ENCODE measurements at places on chromosomes 12 and 14. TPM values are rescaled to one million over a fixed set of nuclear protein-coding genes. Genes with fewer than 3 reads are reported as not detected.

KRT81 gene
- polyA plus RNA-seq = not detected

DNA sequence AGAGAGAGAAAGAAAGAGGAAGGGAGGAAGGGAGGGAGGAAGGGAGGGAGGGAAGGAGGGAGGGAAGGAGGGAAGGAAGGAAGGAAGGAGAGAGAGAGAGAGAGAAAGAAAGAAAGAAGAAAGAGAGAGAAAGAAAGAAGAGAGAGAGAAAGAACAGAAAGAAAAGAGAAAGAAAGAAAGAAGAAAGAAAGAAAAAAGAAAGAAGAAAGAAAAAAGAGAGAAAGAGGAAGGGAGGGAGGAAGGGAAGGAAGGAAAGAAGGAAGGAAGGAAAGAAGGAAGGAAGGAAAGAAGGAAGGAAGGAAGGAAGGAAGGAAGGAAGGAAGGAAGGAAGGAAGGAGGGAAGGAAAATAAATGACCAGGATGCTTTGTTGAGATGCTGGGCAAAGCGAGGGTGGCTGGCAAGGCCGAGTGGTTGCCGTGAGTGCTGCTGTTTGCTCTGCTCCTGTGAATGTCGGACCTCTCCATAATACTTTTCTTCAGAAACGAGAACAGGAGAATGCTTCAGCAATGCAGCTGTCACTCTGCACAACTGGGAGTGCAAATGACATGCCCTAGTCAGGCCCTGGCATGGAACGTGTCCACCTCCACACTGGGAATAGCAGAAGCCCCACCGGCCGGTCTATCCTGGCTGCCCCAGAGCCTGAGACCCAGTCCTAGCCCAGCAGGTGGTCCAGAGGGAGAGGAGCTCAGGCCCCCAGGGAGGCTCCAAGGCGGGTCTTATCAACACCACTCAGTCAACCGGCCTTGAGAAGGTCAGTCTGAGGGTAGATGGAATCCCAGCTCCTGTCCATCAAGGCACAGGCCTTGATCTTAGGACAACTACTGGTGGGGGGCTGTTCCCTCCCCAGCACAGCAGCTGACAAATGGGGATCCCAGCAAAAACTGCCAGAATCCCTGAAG is 25.1 kb upstream of the EIF5 start:
- peak; percentile 82 for DNase-seq

SDSL gene
- 13.4 TPM for polyA plus RNA-seq

NCKAP5L gene
- 6.3 TPM for polyA plus RNA-seq

- no peak for DNase-seq
Observed at GRCh38 chr14:74739293-74740030, 23.7 kb upstream of the YLPM1 start.

- DNase-seq = no peak
Observed at GRCh38 chr12:30952015-30952414, 25.5 kb downstream of the TSPAN11 start.

PSMB5 gene
- 269 TPM for polyA plus RNA-seq

- DNase-seq = no peak
Observed at GRCh38 chr14:92704036-92704804, 44.2 kb downstream of the LGMN start.

TSPAN9 gene
- 0.58 TPM for polyA plus RNA-seq

GPR137C gene
- polyA plus RNA-seq = not detected

DNA sequence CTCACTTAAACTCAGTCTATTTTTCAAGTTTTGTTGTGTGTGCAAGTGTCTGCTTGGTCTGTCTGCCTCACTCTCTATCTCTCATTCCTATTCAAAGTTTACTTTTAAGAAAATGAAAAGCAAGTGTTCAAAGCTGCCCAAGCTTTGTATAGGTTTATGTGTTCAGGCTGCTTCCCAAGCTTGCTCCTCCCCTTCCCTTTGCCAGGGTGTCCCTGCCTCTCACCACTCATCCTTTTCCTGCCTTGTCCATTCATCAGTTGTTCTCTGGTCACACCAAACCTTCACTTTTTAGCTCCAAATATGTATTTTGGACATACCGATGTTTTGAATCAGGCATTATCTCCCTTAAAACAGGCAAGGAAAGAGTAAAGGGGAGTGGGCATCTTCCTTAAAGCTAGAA is 41.3 kb downstream of the STK38L start:
- no peak for DNase-seq

DNA sequence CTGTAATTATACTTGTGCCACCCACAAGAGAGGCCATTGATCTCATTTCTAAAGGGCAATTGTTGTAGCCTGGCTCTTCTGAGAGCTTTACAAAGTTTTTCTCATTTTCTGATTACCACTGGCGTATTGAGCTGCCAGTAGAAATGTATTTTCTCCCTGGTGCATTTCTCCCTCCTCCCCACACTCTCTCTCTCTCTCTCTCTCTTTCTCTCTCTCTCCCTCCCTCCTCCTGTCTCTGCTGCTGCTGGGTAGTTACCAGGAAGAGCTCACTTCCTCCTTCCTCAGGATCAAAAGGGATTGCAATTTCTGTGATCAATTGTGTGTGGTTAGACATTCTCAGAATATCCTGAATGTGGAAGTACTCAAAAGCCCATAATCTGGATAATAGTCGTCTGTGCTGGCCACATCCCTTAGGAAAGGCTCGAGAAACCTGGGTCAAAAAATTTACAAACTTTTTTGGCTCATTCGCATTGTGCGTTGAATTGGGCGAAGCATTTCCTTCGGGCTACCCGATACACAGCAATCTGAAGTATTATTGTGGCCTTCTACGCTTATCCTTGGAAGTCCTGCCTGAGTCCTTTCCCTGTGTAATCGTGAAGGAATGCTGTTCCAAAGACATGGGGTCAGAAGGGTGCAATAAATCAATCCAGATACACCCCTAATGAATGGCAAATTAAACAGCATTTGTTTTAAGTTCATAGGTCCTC is 254.8 kb downstream of the MSRB3 start:
- no peak for DNase-seq

DNA sequence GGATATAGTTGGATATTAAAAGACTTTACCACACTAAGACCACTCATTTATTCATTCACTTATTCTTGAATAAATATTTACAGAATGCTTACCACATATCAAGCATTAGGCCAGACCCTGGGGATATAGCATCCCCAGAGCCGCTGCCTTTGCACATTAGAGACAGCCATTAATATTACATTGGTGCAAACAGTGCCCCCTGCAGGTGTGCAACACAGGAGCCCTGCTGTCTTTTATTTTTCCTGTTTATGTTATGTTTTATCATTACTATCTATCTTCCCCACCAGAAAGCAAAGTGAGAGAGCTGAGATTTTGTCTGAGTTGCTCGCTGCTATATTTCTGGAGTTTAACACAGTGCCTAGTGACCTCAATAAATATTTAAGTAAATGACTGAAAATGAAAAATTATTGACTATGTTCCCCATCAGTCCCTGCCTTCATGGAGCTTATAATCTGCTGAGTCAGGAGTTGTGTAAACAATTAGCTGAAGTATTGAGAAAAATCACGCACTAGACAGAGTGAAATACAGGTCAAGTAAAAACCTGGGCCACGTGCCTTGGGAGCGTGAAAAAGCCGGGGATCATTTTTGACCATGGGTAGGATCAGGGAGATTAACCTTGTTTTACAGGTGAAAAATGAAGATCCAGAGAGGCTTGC is 301.6 kb downstream of the PCNX1 start:
- peak; percentile 11 for DNase-seq

GRCh38 chr14:33842299-33842698 is 108.6 kb downstream of the EGLN3 start:
- DNase-seq = no peak

DNA sequence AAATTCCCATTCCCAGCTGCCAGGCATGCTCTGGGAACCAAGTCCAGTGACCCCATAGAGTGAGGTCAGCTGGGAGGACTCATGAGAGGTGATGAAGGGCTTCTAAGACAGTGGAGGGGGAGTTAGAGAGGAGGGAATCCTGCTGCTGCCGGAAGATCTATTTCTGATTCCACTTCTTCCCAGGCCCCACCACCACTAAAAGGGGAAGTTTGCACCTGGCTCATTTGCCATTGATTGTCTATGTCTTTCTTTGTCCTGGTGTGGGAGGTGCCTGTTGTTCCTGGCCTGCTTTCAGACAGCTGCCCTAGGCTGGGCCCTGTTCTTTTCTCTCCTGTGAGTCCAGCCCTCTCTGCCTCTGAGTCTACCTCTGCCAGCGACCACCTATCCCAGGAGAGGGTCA is 3.0 kb upstream of the KRT6A start:
- no peak for DNase-seq

DNA sequence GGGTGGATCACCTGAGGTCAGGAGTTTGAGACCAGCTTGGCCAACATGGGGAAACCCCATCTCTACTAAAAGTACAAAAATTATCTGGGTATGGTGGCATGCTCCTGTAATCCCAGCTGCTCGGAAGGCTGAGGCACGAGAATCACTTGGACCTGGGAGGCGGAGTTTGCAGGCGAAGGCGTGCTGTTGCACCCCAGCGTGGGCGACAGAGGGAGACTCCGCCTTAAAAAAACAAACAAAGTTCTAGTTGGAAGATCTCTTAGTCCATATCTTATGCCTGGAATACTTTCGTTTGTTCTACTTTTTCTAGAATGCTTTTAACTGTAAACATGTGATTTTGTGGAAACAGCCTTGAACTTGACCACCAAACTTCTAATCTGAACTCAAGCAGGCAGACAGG is 38.7 kb downstream of the PPHLN1 start:
- peak; percentile 49 for DNase-seq

- DNase-seq = no peak
Observed at GRCh38 chr14:78767436-78767835, 597.3 kb downstream of the NRXN3 start.

DNA sequence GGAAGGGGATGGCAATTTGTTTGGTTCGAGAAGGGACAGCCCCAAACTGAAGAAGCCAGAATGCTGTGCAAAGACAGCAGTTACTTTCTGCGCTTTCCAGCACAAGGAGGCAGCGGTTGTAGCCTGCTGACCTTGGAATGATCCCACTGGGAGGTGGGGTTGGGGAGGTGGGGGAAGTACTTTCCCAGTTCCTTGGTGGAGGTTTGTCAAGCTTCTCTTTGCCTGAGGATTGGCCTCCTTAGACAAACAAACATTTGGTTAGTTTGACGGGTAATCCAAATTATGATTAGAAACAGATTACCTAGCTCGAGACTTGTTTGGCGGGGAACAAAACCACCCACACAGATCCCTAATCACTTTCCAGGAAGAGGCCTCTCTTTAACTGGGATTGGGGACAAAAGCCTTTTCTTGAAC is 79.1 kb upstream of the EGLN3 start:
- peak; percentile 51 for DNase-seq

DNA sequence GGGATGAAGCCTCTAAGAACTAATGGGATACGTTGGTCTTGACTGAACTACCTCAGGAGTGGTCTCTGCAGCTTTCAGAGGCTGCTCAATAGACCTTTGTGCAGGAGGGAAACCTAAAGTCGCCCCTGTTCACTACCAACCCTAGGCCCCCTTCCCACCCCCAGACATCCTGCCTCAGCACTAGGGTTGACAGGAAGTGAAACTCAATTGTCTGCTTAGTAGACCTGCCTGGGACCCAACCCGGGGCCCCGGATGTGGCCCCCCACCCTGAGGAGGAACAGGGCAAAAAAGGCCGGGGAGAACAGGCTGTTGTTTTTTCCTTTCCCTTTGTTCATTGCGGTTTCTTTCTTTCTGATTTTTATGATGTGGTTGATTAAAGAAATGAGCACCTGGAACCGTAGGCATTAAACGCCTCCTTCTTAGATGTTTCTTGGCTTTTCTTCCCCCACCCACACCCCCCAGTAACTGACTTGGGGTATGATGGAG is 1.6 kb upstream of the DGKA start:
- DNase-seq = no peak

DNA sequence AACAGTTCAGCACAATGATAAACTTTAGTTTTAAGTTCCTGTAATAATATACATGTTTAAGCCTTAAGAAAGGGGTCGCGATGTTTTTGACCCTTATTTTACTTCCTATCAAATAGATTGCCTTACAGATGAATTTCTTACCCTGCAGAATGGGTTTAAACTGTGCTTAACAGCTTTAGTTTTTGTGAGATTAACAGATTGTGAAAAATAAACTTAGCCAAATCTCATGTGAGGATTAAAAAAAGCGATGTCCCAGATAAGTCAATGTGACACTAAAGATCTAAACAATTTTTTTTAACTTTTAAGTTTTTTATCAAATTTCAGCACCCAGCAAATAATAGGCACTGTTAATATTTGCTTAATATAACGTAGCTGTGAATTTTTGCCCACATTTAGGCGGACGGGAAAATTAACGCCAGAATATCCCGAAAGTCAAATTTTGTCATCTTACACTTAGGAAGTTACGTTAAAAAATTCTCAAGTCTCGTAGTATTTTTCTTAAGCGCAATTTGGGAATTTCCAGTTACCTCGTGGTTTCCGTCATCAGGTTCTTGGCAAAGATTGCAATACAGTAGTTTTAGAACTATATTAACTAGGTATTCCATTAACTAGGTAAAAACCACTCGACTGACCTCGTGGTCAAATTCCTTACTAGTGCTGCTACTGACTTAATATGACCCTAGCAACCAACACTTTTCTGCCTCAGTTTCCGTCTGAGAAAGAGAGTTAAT is 1.2 kb downstream of the HNRNPC start:
- DNase-seq = no peak

Data from K562 (cell line).